ENCODE measurements at places on chromosomes 7 and 10.

GRCh38 chr7:21355406-21355874 lies 72.4 kb upstream of the SP4 start:
- DNase-seq: no peak

GRCh38 chr7:135151533-135151932 lies 3.7 kb downstream of the TMEM140 start:
- no peak for DNase-seq

DNA sequence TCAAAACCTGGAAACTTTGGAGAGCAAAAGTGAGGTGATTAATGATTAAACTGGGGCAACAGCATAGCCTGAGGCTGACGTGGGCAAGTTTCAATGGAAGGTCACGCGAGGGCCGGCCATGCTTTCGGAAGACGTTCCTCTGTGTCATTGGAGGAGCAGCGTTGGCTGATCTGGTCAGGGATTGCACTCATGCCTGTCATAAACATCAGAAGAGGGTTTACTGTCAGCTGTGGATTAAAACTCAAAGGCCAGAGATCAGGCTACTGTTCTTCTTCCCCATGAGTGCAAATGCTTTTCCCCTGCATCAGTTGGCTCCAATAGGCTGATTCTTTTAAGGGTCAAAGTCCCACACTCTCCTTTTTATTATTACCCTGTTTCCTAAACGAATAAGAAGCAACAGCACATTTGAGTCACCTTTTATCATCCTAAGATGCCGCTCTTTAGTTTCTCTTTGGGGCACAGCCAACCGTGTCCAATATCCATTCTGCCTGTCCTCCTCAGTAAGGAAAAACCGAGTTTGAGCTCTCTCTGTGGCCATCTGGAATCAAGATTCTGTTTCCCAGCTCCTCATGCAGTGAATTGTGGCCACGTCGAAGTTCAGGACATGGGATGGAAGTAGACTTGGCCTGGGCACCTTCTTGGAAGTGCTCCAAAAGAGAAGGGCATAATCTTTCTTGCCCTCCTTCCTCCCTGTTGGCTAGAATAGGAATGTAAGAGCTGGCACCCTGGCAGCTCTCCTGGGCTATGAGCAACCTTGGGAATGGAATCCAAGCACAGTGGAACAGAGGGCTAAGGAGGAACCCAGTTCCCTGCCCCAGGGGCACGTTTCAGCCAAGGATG lies 62.5 kb upstream of the INSIG1 start:
- DNase-seq: no peak

DNA sequence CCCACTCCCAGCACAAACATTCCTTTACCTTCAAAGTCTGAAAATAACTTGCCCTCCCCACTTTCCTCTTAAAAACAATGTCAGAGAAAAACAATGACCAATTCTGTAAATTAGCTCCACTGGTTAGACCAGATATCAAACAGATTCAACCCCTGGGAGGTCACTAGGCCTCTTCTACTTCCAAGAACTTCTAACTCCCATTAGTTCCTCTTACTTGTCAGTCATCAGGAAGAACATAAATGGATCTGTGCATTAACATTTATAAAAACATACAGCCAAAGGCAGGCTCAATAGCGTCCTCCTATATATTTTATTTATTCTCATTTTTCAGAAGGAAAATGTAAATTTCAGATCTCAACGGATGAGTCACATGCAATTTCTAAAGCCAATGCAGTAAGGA lies 2.2 kb downstream of the ELAPOR2 start:
- no peak for DNase-seq

DNA sequence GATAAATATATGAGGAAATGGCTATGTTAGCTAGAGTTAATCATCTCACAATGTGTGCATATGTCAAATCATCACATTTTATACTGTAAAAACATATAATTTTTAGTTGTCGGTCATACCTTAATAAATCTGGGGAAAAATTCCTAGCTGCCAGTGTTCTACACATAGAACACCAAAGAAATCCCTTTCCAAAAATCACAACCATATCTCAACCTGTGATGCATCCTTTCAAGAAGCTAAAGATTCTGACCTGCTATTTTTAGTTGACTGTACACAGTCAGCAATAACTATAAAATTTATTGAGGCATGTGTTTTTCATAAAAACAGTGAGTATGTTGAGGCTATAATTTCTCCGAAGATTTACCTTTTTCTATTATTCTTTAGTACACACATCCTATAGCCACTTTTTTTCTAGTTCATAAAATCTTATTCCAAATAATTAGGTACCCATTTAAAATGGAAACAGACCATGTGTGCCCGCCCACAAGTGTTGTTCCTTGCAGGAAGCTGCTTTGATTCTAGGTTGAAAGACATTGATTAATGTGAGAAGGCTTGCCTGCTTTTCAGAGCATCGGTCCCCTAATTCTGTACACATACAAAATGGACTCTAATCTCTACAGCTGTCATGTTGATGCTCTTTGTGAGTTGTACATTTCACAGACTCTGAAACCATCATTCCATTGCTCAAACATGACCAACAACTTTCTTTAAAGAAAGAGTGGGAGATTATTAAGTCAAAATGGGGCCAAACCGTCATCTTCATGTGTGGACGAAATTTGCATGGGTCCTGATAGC lies 117.5 kb upstream of the LRRN3 start:
- no peak for DNase-seq

- DNase-seq: no peak
Measured at GRCh38 chr10:82318534-82318933, 443.5 kb downstream of the NRG3 start.

DNA sequence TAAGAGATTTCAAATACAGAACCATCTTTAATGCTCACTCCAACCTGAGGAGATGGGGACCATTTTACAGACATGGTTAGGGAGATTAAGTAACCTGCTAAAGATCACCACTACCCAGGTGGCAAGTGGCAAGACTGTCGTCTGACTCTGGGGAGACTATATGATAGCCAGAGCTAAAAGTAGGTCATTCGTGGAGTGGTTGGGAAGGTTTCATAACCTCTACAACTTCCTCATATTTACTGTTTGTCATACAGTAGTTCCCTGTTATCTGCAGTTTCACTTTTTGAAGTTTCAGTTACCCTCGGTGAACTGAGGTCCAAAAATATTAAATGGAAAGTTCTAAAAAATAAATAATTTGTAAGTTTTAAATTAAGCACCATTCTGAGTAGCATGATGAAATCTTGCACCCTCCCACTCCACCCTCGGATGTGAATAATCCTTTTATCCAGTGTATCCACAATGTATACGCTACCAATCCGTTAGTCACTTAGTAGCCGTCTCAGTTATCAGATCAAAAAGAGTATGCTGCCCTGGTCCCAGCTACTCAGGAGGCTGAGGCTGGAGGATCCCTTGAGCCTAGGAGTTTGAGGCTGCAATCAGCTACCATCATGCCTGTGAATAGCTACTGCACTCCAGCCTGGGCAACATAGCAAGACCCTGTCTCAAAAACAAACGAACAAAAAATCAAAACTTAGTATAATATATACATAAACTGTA lies 14.9 kb upstream of the LGI1 start:
- DNase-seq: no peak

- DNase-seq: no peak
Measured at GRCh38 chr10:38025283-38025682, 14.8 kb downstream of the ZNF33A start.

- no peak for DNase-seq
Measured at GRCh38 chr10:77620731-77621130, 16.9 kb downstream of the KCNMA1 start.

GRCh38 chr10:102917314-102917961 lies 656 bp upstream of the CNNM2 start:
- peak; percentile 59 for DNase-seq

DNA sequence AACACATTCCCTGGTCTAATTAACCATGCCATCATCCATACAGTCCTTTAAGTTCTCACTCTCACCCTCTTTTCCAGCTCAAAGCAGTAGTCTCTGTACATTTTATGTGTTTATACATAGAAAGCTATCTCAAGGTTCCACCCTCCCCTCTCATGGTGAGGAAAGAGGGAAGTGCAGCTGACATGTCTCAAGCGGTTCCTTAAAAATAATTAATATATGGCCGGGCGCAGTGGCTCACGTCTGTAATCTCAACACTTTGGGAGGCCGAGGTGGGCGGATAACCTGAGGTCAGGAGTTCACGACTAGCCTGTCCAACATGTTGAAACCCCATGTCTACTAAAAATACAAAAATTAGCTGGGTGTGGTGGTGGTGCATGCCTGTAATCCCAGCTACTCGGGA lies 36.7 kb downstream of the ZC3HAV1 start:
- DNase-seq: peak; percentile 13
